Stimulated activated CD4-positive, alpha-beta T cell treated with anti-CD3 and anti-CD28 coated beads, Interleukin-15, amount 100 ng/mL, for 1 hour (primary cell): ENCODE measurements at places on chromosomes 4 and X.

DNA sequence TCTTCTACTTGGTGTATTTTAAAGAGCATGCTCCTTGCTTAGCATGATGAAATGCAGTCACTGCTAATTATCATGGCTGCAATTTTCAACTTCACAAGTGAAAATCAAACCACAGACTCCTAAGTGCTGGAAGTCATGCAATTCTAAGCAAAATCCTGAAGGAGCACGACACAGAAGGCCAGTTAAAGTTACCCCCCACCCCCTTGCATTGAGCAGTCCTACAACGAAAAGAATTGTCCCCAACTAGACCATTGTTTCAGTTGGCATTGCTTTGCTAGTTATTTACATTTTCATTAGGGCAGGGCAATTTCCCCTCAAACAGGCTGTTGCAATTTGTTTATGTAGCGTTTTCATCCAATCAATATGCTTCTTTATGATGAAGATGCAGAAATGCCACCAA, 321.2 kb downstream of the PCDH7 start:
- DNase-seq = no peak

DNA sequence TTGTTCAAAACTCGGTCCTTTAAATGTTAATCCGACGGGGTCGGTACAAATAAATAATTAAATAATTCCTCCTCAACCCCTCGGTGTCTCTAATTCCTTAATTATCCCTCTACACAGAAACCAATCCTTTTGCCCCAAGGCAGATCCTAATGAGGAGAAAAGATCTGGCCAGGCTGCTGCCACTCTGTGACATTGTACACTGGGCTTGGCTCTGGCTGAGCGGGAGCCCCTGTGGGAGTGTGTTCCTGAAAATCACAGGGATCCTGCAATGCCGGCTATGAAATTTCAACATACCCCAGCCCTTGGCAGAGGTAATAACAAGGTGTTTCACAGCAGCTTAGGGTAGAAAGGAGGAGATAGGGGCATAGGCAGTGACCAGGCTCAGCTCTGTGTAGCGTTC, 96.0 kb downstream of the DHRSX start:
- DNase-seq = no peak

- DNase-seq = no peak
Measured at GRCh38 chr4:169239221-169239905, 31.4 kb downstream of the SH3RF1 start.

DNA sequence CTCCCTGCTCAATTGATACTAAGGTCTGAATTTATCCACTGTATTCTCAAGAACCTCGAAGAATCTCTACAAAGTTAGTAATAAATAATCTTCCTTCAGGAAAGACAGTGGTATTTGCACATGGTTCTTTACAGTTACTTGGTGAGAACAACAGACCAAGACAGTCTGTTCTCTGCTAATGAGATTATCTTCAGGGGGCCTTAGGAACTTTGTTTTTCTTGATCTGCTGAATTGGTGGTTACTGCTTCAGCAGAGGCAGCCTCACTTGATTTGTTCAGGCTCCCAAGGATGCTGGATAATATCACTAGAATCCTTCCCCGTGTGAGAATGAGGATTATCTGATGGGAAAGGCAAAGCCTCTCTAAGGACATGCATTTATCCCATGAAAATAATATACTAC, 64.8 kb downstream of the CBR4 start:
- no peak for DNase-seq

- DNase-seq = no peak
Measured at GRCh38 chrX:86023811-86024210, 23.5 kb downstream of the CHM start.

- DNase-seq = no peak
Measured at GRCh38 chr4:41517747-41518146, 20.2 kb upstream of the LIMCH1 start.
